Pancreas (tissue), 10 donors: ENCODE measurements at places on chromosomes 4 and X. TPM values are rescaled to one million over a fixed set of nuclear protein-coding genes. Genes with fewer than 3 reads are reported as not detected.

- DNase-seq = no peak
- H3K36me3 ChIP-seq = no peaks in the 10 kb centered on the region
- H3K27ac ChIP-seq = no peak overlapping the region
- H3K27me3 ChIP-seq = no peaks in the 10 kb centered on the region
- H3K4me1 ChIP-seq = no peaks in the 10 kb centered on the region
- no peak overlapping the region for H3K4me3 ChIP-seq
Observed at GRCh38 chrX:130228871-130229270, 39.8 kb downstream of the ZNF280C start.

GRCh38 chrX:69158166-69158980 lies 6.9 kb downstream of the PJA1 start:
- no peaks in the 10 kb centered on the region for H3K4me1 ChIP-seq
- DNase-seq = peak; percentile 75
- no peak overlapping the region for H3K4me3 ChIP-seq
- H3K36me3 ChIP-seq = no peaks in the 10 kb centered on the region

DNA sequence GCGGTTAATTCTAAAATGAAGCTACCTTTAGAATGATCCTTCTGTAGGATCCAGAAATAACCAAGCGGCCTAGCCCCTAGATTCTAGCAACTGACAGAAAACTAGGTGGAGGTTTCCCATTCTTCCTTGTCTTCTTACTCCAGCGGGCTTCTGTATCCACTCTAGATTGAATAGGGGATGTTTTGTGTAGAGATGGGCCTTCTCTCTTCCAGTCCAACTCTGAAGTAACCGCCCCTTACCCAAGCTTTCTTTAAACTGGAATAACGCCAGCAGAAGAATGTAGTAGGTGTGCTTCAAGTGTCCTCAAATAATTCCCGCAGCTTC lies 386 bp upstream of the TMEM184C start:
- peaks cover 12% of the 10 kb centered on the region for H3K4me1 ChIP-seq
- no peaks in the 10 kb centered on the region for H3K36me3 ChIP-seq
- no peak overlapping the region for H3K27ac ChIP-seq
- H3K4me3 ChIP-seq = peak overlapping the region; percentile 53
- H3K27me3 ChIP-seq = no peaks in the 10 kb centered on the region

DNA sequence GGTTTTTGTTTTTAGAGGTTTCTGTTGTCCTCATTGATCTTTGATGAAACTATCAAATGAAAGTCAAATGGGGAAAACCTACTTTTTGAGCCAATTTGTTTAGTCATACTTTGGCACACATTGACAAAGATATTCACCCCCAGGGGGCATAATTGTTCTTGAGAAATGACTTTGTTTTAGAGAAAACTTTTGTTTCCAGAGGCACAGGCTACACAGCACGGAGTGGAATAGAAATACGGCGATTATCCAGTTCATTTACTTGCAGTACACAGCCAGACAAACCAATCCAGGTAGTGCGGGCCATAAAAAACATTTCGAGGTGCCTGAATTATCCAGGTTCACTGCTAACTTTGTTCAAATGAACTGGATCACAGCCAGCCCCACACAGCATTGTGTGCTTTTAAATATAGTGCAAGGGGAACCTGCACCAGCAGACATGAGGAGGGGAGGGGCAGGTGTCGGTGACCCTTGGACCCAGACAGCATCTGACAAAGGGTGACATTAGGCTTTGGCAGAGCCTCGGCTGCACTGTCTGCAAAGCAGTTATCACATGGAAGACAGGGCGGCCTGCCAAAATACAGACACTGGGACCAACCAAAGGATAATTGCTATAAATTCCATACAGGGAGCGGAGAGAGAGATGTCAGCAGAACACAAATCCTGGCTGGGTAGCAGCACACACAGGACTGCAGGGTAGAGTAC lies 179.6 kb upstream of the NOCT start:
- no peak for DNase-seq
- H3K27me3 ChIP-seq = no peaks in the 10 kb centered on the region
- no peak overlapping the region for H3K27ac ChIP-seq
- H3K4me3 ChIP-seq = no peak overlapping the region

- no peaks in the 10 kb centered on the region for H3K4me1 ChIP-seq
- no peaks in the 10 kb centered on the region for H3K27me3 ChIP-seq
- H3K4me3 ChIP-seq = no peak overlapping the region
- DNase-seq = no peak
Observed at GRCh38 chr4:151250706-151251105, 26.3 kb upstream of the PRSS48 start.

DNA sequence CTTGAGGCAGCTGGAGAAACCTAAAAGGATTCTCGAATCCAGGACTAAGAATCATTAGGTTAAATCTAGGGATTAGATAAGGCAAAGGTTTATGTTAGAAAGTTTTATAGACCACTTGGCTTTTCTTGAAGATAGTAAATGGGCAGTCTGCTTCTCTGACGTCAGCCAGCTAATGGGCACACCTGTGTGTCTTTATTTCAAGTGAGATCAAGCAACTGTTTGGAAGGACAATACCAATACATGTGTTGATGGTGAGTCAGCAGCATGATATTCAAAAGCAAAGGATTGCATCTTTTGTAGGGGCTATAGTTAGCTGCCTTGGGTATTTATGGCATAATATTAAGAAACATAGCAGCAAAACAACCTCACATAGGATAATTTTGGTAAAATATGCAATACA lies 46.5 kb upstream of the GRPR start:
- no peak overlapping the region for H3K4me3 ChIP-seq
- no peaks in the 10 kb centered on the region for H3K27me3 ChIP-seq
- no peak overlapping the region for H3K27ac ChIP-seq
- no peaks in the 10 kb centered on the region for H3K36me3 ChIP-seq

DNA sequence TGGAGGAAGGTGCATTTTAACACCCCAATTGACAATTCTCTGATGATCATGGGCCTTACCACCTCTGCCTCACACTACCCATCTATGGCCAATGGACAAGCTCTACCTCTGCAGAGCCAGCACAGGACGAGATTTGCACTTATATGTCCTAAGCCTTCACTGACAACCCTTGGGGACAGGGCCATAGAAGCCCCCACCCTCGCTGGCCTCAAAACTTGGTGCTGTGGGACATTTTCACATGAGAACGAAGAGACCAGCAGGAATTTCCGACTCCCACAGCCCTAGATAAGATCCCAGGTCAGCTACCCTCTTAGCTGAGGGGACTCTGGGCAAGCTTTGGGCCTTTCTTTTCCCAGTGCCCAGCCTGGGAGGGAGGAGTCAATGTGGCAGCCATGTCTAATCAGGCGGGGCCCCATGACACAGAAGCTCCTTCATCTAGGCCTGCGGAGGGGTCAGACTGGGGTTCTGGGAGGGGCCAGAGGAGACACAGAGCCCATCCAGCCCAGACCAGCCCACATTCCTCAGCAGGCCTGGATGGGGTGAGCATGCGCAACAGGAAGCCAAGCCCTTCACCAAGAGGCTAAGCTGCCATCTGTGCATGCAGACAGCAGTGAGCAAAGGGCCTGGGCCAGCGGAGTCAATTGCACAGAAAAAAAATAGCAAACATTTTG lies 12.1 kb downstream of the PJA1 start:
- H3K36me3 ChIP-seq = no peaks in the 10 kb centered on the region
- H3K27ac ChIP-seq = no peak overlapping the region
- H3K4me3 ChIP-seq = no peak overlapping the region
- DNase-seq = no peak
- no peaks in the 10 kb centered on the region for H3K27me3 ChIP-seq

GRCh38 chr4:160375772-160376452 lies 1273.0 kb downstream of the RAPGEF2 start:
- no peaks in the 10 kb centered on the region for H3K27me3 ChIP-seq
- H3K36me3 ChIP-seq = no peaks in the 10 kb centered on the region
- H3K4me1 ChIP-seq = no peaks in the 10 kb centered on the region

DNA sequence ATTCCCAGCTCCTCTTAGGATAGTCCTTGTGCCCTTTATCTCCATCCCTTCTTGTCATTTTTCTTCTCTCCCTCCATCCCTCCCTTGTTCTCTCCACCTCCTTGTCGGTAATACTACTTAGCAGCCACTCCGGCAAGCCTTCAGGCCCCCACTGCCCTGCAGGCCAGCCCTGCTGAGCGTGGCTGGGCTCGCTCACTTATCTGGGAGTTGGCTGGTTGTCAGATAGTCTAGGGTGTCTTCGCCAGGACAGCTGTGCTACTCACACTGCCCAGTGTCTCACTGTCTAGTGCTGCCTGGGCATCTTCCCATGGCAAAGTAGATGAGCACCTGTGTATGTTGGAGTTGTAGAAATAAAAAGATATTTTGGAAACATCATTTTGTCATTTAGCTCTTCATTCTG lies 75.0 kb downstream of the STK32B start:
- no peaks in the 10 kb centered on the region for H3K4me1 ChIP-seq
- no peaks in the 10 kb centered on the region for H3K27me3 ChIP-seq
- H3K36me3 ChIP-seq = no peaks in the 10 kb centered on the region
- no peak overlapping the region for H3K4me3 ChIP-seq

TRAM1L1 gene
- total RNA-seq = 0.63 TPM

MAGED4B gene
- total RNA-seq = 5.8 TPM
